ENCODE measurements at places on chromosomes 4 and X.

DNA sequence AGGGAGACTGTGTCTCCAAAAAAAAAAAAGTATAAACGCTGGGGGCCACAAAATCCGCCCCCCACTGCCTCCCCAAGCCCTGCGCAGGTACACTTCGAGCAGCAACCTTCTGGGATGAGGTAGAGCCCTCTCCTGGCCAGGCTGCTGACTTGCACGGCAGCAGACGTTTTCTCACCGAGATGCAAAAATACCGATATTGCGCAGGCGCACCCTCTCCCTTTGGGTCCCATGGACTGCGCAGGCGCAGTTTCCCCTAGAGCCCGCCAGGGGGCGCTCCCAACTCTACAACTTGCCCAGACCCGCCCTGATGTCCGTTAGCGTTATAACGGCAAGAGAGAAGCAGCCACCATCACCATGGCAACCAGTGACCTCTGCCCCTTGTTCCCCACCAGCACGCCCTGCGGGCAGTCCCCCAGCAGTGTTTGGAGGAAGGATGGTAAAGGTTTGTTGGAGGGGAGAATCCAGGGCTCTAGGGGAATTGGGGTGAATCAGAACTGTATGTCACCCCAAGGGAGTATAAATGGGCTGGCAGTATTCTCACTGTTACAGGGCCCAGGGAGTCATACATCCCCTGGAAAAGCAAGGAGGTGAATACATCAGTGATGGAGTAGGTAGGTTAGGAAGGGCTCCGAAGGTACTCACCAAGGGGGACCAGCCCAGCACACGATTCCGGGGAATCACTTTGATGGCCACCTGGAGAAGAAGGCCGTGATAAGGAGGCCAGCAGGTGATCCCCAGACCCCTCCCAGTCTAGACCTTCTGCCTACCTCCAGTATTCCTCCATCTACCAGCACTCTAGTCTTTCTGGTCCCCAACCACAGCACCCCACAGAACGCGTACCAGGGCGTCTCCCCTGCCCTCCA, 1.5 kb downstream of the PIM2 start:
- peak; percentile 78 for DNase-seq

DNA sequence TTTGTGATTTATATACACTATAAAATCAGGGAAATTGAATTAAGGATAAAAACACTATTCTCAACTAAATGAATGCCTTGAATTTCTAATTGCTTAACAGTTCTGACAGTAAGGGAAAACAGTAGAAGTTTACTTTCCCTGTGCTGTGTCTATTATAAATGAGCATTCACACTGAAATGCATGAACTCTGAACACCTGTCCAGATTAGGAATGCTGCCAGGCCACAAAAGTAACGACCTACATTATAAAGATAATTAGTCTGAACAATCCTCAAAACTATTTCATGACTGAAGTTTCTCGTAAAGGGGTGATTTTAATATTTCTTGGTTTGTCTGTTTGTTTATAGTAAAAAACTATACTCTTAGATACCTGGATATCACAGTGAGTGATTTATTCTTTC, 2.0 kb downstream of the NDST3 start:
- no peak for DNase-seq

GRCh38 chr4:184016759-184017668, 111.9 kb downstream of the STOX2 start:
- DNase-seq: no peak

DNA sequence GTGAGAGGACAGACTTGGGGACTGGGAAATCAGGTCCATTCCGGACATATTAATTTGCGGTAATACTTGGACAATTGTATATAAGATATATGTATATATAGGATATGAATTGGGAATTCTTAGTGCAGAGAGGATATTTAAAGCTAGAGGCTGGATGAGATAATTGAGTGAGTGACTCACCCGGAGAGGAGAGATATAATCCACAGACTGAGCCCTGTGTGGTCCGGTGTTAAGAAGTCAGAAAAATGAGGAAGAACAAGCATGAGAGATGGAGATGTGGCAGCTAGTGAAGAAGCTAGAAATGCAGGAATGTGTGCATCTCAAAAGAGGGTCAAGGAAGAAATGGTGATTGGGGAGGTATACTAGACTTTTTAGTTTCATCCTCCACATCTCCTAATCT, 336.2 kb downstream of the SLC7A11 start:
- no peak for DNase-seq

DNA sequence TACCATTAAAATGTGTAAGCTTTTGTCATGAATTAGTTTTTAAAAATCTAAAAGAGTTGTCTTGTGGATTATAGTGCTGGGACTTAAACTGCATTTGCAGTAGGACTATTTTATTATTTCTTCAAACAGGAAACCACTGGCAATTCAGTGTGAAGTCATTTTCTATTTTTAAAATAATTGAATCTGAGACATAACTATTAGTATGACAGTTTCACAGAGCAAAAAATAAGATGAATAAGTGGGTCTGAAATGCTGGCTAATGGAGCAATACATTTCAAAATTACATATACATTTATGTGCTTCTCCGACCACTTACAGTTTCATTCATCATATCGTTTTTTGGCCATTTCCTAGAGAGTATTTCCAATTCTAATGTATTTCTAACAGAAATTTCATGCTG, 75.3 kb upstream of the RAPGEF2 start:
- DNase-seq: no peak

GRCh38 chrX:20529711-20530110, 263.0 kb upstream of the RPS6KA3 start:
- DNase-seq: no peak

- DNase-seq: peak; percentile 51
These were observed 586 bp downstream of the BCAP31 start for GRCh38 chrX:153723351-153724251.

GRCh38 chr4:102308032-102308799, 37.1 kb downstream of the SLC39A8 start:
- DNase-seq: no peak

- DNase-seq: no peak
These were observed 1607.4 kb downstream of the C4orf33 start for GRCh38 chr4:130703211-130703935.

GRCh38 chr4:96519291-96519690, 679.4 kb downstream of the PDHA2 start:
- no peak for DNase-seq

- no peak for DNase-seq
These were observed 4.2 kb upstream of the NOCT start for GRCh38 chr4:139011225-139011950.

DNA sequence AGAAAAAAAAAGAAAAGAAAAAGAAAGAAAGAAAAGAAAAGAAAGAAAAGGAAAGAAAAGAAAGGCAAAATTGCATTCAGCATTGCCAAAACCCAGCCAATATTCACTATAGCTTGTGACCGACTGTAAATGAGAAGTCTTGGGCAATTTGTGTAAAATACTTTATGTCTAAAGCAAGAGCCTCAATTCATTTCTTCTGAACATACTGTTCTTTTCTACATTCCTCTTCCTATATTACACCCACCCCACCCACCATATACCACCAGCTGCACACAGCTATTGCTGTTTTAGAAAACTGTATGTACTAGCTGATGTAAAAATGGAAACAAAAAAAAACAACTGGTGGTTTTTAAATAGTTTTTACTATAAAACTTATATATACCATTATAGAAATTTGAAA, 156.9 kb upstream of the TTC29 start:
- DNase-seq: no peak

- DNase-seq: no peak
These were observed 1365.9 kb upstream of the AGA start for GRCh38 chr4:178808106-178808505.

Data from activated T-cell treated with anti-CD3 and anti-CD28 coated beads for 24 hours (primary cell).